ENCODE measurements at places on chromosomes 4 and X.

DNA sequence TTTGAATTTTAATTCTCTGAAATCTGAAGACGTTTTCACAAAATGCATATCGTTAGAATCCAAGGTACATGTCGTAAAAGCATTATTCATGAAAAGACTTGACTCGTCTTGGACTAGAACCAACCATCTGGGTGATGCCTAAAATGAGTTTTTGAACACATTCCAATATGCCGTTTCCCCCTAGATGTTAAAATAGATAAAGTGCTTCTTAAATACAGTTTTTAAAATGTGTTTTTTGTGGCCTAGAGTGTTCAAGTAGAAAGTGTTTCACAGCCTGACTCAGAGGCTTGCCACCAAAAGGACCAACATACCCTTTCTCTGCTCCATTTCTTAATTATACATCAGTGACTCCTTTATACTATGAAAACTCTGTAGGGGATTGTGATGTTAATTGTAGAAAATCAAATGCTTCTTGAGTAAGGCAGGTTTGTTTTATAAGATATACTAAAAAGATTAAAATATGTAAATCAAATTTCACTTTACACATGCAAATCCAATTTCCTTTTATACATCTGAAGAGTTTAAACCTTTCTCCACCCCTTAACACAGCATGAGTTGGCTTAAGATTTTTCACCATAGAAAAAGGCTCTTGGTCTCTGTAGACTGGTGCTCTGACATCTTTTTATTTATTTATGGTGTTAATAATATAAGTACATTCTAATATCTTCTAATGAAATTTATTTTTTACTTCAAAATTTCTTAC is 48.4 kb downstream of the PRKG2 start:
- no peak for DNase-seq

DNA sequence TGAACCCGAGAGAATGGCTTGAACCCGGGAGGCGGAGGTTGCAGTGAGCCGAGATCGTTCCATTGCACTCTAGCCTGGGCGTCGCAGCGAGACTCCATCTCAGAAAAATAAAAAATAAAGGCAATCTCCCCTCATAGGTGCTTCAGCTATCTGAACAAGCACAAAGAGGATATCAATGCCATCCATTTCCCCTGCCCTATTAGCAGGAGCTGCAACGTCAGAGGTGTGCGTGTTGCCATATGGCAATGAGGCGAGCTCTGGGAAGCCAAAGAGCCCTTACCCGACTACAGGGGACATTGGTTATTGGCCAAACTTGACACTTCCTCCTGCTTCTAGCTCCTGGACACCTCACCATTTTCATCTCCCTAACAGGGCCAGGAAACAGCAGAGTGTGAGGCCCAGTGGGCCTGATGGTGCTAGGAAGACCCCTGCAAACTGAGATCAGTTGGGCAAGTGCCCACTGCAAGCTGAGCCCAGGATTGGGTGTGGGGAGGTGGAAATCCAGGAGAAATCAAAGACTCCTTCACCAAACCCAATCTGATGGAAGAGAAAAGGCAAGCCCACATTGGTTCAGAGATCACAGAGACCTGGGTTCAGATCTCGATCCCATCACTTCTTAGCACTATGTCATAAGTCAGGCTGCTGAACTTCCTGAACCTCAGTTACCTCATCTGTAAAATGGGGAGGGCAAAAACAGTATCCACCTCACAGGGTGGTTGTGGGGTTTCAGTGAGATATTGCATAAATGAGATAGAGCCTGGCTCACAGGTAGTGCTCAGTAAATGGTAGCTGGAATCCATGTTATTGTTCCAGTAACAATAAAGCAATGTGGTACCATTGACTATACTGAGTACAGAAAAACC is 21.2 kb downstream of the SLC25A5 start:
- DNase-seq, result no peak

- DNase-seq, result no peak
Measured at GRCh38 chr4:73948990-73949706, 32.7 kb downstream of the PF4 start.

DNA sequence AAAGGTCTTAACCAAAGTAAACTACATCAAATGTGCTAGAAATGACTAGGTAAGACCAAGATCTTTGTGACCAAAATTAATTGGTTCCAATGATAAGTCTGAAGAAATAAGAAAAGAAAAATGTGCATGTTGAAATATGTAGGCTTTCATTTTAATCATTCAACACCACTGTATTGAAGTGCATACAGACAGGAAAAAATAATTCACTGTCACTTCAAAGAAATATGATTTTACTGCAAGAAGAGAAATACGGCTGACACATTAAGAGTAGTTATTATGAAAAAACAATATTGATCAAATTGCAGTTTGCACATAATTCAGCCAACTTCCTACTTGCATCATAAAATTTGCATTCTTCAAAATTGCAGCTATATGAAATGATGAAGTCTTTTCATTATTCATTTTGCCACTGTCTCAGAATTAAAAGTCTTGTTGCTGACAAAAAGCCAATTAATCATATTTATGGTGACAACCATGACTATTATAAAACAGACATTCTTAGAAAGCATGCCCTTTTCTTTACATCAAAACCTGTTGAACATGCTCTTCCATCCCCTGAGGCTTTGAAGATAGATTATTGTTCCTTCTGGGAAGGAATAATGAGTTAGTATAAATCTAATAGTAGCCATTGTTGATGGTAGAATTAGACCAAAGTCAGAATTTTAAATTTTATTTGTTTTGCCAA is 405.9 kb upstream of the MAD2L1 start:
- no peak for DNase-seq

- no peak for DNase-seq
Measured at GRCh38 chrX:131791608-131792355, 231.3 kb upstream of the STK26 start.

- no peak for DNase-seq
Measured at GRCh38 chr4:5989236-5990225, 28.7 kb downstream of the C4orf50 start.

DNA sequence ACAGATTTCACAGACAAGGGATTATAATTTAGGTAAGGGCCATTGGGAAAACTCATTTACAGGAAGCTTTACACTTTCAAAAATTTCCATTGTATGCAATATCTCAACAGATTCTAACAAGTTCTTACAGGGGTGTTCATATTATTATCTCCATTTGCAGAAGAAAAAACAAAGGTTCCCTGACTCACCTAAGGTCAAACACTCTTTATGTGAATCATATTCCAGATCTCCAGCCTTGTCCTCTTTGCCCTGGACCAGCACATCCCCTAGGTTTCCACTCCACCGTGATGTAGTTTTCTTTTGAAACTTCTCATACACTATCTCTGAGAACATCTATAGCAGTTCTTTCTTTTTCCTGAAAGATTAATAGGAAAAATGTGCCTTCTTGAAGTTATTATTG is 96.4 kb upstream of the HS3ST1 start:
- DNase-seq, result no peak

- no peak for DNase-seq
Measured at GRCh38 chr4:44871133-44871532, 144.8 kb upstream of the GNPDA2 start.

DNA sequence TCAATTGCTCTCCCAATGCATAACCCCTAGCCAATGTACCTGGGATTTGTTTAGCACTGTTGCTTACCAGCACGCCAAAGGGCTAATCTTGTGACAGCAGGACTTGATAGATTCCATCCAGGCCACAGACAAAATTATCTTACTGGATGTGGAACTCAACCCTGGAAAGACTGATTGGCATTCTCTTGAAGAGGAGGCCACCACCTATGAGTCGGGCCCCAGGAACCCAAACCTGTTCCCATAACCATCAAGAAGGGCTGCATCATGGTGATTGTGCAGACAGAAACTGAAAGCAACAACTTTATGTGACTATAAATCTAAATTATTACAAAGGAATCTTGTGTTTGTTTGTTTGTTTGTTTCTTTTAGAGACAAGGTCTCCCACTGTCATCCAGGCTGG is 19.9 kb upstream of the TMEM255A start:
- no peak for DNase-seq

DNA sequence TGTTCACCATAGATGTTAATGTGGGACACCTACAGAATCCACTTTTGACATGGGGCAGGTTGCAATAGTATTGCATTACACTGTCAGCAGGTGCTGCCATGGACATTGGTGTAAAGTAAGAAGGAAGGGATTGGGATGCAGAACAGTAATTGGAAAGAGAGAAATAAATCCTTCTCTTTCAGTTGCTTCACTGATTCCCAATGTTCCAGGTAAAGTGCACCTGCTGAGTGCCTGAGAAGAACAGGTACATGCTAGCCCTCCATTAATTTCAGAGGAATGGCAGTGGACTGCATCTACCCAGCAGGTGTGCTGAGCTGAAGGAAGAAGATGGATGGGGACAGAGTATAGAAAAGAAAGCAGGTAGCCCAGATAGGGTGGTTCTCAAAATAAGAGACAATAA is 248.5 kb downstream of the TENM3 start:
- DNase-seq, result no peak

- DNase-seq, result no peak
Measured at GRCh38 chr4:38091636-38092035, 131.4 kb downstream of the PTTG2 start.

GRCh38 chrX:2574271-2574670 is 73.5 kb upstream of the DHRSX start:
- no peak for DNase-seq

DNA sequence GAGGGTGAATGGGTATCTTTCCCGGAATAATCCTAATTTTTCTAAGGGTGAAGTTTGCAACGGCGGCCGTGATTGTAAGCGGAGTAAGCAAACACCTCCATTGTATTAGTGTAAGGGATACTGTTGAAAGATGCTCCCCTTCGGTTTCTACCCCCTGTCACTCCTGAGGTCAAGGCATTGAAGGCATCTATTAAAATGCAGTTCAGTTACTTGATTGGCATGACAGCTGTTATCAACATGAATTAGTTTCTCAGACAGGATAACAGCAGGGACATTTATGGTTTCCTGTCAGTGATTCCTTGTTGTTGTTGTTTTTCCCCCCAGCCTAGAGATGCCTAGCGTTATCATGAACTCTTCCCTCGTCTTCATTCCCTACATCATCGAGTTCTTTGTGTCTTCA is 552 bp downstream of the SLC25A14 start:
- DNase-seq, result no peak

DNA sequence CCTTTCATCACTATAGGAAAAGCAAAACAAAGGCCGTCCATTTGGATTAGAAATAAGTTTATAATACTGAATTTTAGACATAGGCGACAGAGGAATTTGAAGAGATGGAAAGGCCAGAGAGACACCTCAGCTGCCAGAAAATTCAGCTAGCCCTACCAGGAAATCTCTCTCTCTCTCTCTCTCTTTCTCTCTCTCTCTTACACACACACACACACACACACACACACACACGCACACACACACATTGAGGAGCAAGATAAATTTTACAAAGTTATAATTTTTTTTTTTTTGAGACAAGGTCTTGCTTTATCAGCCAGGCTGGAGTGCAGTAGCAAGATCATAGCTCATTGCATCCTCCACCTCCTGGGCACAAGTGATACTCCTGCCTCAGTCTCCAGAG is 1.4 kb downstream of the XK start:
- DNase-seq, result peak; percentile 14

- DNase-seq, result no peak
Measured at GRCh38 chrX:42530027-42530426, 247.9 kb downstream of the PPP1R2C start.

- no peak for DNase-seq
Measured at GRCh38 chr4:181418496-181418895, 824.7 kb upstream of the TENM3 start.

DNA sequence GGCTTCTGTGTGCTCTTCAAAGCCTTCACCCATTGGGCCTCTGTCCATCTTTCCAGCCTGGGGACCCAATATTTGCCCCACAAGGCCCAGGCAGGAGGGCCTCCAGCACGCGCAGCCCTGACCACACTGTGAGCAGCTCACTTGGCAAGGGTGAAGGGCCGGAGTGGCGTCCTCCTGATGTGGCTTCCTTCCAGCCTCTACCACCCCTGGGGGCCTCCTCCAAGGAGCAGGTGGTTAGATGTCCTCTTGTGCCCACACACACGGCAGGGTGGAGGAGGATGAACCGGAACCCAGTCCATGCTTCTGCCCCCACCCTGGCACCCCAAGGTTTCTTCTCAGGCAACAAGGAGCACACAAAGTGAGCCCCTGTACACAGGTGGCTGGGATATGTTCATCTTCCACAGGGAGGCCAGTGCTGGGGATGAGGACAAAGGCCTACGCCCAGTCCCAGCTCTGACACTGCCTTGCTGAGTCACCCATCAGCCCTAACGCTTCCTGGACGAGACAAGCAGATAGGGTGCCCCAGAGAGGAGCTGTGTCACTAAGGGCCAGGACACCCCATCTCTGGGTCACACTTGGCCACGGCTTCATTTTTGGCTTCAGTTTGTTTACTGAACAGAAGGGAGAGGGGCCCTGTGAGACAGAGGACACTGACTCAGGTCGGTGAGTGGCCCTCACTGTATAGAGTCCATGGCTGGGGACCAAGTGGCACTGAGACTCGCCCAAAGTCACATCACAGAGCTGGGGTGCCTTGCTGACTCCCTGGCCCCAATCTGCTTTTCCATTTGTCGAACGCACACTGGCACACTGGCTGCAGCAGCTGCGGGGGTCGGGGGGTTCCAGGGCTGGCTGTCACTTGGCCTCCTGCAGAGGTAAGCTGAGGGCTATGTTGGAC is 1.9 kb downstream of the UBL4A start:
- DNase-seq, result peak; percentile 37

DNA sequence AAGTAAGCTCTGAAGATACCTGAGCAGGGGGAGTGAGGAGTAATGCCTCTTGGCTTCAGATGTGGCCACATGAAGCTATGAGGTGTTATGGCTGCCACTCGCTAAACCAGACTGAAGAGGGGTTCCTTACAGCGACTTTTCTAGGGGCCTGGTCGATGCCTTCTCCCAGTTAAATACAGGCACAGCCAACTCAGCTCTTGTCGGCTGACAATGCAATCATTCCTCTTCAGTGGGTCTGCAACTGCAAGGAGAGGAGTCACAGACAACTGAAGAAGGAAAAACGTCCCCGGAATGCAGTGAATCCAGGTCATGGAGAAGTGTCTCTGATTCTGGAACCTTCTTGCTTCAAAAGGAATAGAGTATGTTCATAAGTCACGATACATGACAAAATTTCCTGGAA is 106.4 kb downstream of the RNF150 start:
- DNase-seq, result no peak

DNA sequence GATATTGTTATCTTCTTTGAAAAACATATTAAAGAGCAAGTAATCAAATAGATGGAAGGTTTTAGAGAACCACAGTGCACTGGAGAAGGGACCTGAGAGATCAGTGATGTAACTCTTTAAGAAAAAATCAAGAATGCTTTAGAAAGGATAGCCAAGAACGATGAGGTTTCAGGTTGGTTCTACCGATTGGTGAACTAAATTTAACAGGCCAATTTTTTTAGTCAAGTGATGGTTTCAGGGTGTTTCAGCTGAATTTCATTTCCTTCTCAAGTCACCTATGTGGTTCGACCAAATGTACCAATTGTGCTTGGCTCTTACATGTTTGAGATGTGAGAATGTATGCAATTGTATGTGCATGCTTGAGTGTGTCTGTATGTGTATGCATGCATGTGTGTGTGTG is 26.5 kb downstream of the HS3ST1 start:
- no peak for DNase-seq

GRCh38 chr4:156584100-156584499 is 387.5 kb downstream of the PDGFC start:
- DNase-seq, result peak; percentile 2

GRCh38 chr4:1868293-1868692 is 2.9 kb upstream of the NSD2 start:
- no peak for DNase-seq

Data from NB4 (cell line).